ENCODE measurements at places on chromosomes 4 and X. TPM values are rescaled to one million over a fixed set of nuclear protein-coding genes. Genes with fewer than 3 reads are reported as not detected.

DNA sequence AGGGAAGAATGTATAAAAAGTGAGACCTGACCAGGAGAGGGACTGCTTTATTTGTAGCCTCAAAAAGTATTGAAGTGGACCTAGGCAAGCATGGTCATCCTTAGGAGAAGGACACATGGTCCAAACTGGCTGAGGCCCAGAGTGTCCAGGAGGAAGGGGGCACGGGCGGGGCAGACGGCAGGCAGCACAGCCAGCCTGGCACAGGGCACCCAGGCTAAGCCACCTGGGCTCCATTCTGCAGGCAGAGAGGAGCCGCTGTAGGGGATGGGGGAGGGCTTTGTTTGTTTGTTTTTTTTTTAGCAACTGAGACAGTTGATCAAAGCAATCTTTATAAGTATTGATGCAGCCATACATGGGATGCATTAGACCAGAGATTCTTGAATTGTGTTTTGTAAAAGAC lies 188.6 kb downstream of the PRDM5 start:
- DNase-seq: no peak

DNA sequence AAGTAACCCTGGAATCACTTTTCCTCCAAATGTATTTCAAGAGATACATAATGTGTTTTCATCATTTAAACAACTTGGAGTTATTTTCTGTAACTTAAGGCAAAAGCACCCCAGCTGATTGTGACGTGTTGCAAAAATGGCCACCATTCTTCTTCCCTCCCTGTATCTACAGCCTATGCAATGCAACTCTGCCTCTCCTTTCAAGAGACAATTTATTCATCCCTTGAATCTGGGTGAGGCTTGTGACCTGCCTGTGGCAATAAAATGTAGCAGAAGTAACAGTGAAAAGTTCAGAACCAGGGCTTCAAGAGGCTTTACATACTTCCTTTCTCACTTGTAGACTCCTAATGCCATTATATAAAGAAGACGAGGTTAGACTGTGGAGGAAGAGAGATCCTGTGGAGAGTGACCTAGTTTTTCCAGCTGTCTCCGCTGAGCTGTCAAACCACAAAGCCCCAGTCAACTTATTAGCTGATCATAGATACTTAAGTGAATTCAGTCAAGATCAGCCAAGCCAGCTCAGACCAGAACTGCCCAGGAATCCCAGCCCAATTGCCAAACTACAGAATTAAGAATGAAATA lies 81.0 kb upstream of the KLF3 start:
- DNase-seq: no peak

- DNase-seq: no peak
These were observed 26.6 kb downstream of the PCDH7 start for GRCh38 chr4:30746735-30747134.

- no peak for DNase-seq
These were observed 212.1 kb upstream of the POF1B start for GRCh38 chrX:85591536-85591935.

- DNase-seq: no peak
These were observed 26.6 kb upstream of the IRF2 start for GRCh38 chr4:184500748-184501589.

- no peak for DNase-seq
These were observed 3.2 kb downstream of the TMEM144 start for GRCh38 chr4:158213466-158213865.

DNA sequence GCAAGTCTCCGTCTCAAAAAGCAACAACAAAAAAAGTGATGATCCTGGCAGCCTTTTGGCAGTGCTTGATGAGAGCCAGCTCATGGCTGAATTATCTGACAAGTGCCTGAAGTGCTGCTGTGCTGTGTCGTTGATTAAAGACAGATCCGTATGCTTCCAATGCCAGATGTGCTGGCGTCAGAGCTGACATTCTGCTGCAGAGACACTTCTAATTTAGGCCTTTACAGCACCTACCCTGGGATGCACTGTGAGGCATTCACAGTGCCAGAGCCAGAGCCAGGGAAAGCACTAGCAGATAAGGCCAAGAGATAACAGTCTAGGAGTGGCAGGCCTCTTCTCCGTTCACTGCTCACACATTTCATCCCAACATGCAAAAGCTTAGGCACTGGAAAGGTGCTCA lies 995.5 kb downstream of the RAB28 start:
- DNase-seq: no peak

DNA sequence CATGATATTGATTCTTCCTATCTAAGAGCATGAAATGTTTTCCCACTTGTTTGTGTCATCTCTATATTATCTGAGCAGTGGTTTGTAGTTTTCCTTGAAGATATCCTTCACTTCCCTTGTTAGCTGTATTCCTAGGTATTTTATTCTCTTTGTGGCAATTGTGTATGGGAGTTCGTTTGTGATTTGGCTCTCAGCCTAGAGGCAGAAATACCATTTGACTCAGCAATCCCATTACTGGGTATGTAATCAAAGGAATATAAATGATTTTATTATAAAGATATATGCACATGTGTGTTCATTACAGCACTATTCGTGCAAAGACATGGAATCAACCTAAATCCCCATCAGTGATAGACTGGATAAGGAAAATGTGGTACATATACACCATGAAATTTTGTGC lies 172.7 kb upstream of the IL15 start:
- no peak for DNase-seq

GRCh38 chr4:73257651-73258435 lies 755 bp downstream of the ANKRD17 start:
- no peak for DNase-seq

DNA sequence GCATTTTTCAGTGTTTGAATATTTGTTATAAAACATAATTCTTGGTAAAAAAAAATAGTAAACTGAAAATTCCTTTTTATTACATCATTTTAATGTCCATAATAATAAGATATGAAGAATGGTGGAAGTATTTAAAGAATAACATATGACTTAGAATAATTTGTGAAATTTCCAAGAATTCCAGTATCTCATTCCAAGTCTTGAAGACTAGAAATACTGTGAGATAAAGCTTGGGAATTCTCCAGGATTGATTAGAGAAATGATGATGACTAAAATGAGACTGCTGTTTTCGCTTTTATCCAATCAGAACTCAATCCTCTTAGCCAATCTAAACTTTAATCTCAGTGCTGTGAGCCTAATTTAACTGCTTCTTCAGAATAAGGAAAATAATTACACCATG lies 184.2 kb upstream of the HCCS start:
- DNase-seq: no peak

GRCh38 chr4:37685823-37686372 lies 278 bp downstream of the RELL1 start:
- no peak for DNase-seq

GRCh38 chr4:80115368-80116181 lies 42.5 kb upstream of the ANTXR2 start:
- no peak for DNase-seq

- peak; percentile 96 for DNase-seq
These were observed 918 bp upstream of the FGFRL1 start for GRCh38 chr4:1010395-1011021.

- no peak for DNase-seq
These were observed 660 bp upstream of the COL25A1 start for GRCh38 chr4:109303140-109303496.

GRCh38 chr4:173536808-173537429 lies 6.9 kb upstream of the HAND2 start:
- no peak for DNase-seq

DNA sequence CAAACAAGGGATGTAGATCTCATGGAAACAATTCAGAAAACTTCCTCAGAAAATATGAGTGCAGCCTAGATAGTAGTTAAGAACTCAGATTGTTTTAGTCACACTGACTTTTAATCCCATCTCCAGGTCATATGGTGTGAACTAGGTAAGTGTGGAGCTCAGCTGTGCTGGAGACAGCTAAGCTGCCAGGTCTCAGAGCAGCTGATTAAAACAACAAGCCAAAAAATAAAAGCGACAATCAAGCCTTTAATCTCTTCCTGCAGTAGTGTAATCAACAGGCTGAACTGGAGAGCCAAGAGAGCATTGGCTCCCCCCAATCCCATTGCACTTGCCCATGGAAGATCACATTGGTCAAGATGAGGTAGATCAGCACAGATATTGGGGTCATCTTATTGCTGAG lies 98.3 kb upstream of the ATOH1 start:
- no peak for DNase-seq

- DNase-seq: no peak
These were observed 78.9 kb upstream of the CBR4 start for GRCh38 chr4:169089004-169089403.

DNA sequence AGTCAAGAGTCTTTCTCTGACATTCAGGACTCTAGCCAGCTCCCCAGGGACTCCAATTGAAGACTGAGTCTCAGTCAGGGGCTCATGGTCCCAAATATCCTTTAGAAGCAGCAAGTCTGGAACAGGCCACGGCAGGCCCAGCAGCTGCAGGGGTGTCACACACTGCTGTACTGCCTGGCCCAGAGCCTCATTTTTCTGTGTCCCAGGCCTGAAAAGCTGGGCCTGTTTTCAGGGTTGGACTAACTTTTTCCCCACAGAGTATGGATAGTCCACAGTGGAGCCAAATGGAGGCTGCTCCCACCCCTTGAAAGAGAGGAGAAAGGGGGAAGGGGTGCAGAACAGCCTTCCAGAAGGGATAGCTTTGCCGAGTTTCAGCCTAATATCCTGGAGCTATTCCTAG lies 146.8 kb upstream of the NALF2 start:
- no peak for DNase-seq

- no peak for DNase-seq
These were observed 644.2 kb downstream of the FSTL5 start for GRCh38 chr4:161519611-161520010.

GRCh38 chr4:39170301-39170700 lies 12.0 kb upstream of the WDR19 start:
- DNase-seq: no peak

The FGF13 gene
- total RNA-seq: 1.1 TPM

The TRIML2 gene
- not detected for total RNA-seq

The ABCD1 gene
- 9.2 TPM for total RNA-seq

The CAPN6 gene
- total RNA-seq: 0.88 TPM

The SMAD1 gene
- total RNA-seq: 40.8 TPM

The GAGE12E gene
- total RNA-seq: not detected

The HSD17B13 gene
- 1.5 TPM for total RNA-seq

The GPR50 gene
- total RNA-seq: 0.23 TPM

The AKAP14 gene
- total RNA-seq: not detected

The WDR19 gene
- total RNA-seq: 16.2 TPM

The SFRP2 gene
- total RNA-seq: 1.4 TPM

The ZC4H2 gene
- total RNA-seq: 4.8 TPM

All from lower leg skin (tissue), 4 donors.